Bladder microvascular endothelial cell (primary cell): ENCODE measurements at places on chromosomes 3 and 15. TPM values are rescaled to one million over a fixed set of nuclear protein-coding genes. Genes with fewer than 3 reads are reported as not detected.

The KBTBD13 gene
- total RNA-seq, result under 0.01 TPM in 1 of 2 replicates, not detected in the other

The FOXB1 gene
- total RNA-seq, result not detected in 2 replicates

The TMEM45A gene
- total RNA-seq, result 0.97 and 26.1 TPM in 2 replicates

The EBLN2 gene
- 3.7 and 9.6 TPM in 2 replicates for total RNA-seq

The ECE2 gene
- total RNA-seq, result not detected in 2 replicates

The TP63 gene
- total RNA-seq, result under 0.01 and 0.31 TPM in 2 replicates

The XIRP1 gene
- total RNA-seq, result not detected in 2 replicates

The TMC3 gene
- not detected in 2 replicates for total RNA-seq

The CCRL2 gene
- 2.5 and 6.3 TPM in 2 replicates for total RNA-seq

The CFAP161 gene
- total RNA-seq, result 0.19 and 0.65 TPM in 2 replicates

The ISLR gene
- 0.06 and 0.32 TPM in 2 replicates for total RNA-seq

The PCOLCE2 gene
- 0.49 and 0.50 TPM in 2 replicates for total RNA-seq

The SNAPC5 gene
- 18.1 and 31.6 TPM in 2 replicates for total RNA-seq

The PLSCR5 gene
- total RNA-seq, result not detected in 2 replicates

The CCDC174 gene
- 4.4 and 8.9 TPM in 2 replicates for total RNA-seq

The SGO1 gene
- total RNA-seq, result 4.0 and 4.2 TPM in 2 replicates

The TMEM158 gene
- under 0.01 and 0.44 TPM in 2 replicates for total RNA-seq

The EPHA6 gene
- total RNA-seq, result under 0.01 and 0.13 TPM in 2 replicates

The OR5K4 gene
- total RNA-seq, result not detected in 2 replicates

The SERINC4 gene
- total RNA-seq, result not detected in 2 replicates

The AMT gene
- 0.65 and 1.4 TPM in 2 replicates for total RNA-seq

The MORC1 gene
- not detected in 2 replicates for total RNA-seq

The TGM4 gene
- total RNA-seq, result 0.06 TPM in 1 of 2 replicates, not detected in the other

The FGF7 gene
- total RNA-seq, result not detected in 2 replicates

The CCR8 gene
- total RNA-seq, result not detected in 2 replicates

The IP6K2 gene
- total RNA-seq, result 28.7 and 62.6 TPM in 2 replicates

The STRIT1 gene
- total RNA-seq, result not detected in 2 replicates

The C2CD4A gene
- under 0.01 and 1.3 TPM in 2 replicates for total RNA-seq

The GP9 gene
- not detected in 2 replicates for total RNA-seq

The ANKRD34C gene
- total RNA-seq, result not detected in 2 replicates

The BLM gene
- 6.6 and 6.8 TPM in 2 replicates for total RNA-seq

The KNG1 gene
- total RNA-seq, result not detected in 2 replicates

The FEZF2 gene
- total RNA-seq, result not detected in 2 replicates

The AHSG gene
- total RNA-seq, result not detected in 2 replicates

The FBXO40 gene
- total RNA-seq, result under 0.01 TPM in 1 of 2 replicates, not detected in the other

The ALDH1L1 gene
- total RNA-seq, result under 0.01 TPM in 1 of 2 replicates, not detected in the other

The AQP9 gene
- not detected in 2 replicates for total RNA-seq

The CD276 gene
- total RNA-seq, result 21.9 and 82.4 TPM in 2 replicates

The C3orf85 gene
- total RNA-seq, result not detected in 2 replicates

The FBXW12 gene
- total RNA-seq, result not detected in 2 replicates

The CHST2 gene
- total RNA-seq, result 3.4 and 4.8 TPM in 2 replicates

The TNNC1 gene
- total RNA-seq, result 0.25 TPM in 1 of 2 replicates, not detected in the other

The GOLGA6B gene
- not detected in 2 replicates for total RNA-seq

The ZNF710 gene
- 6.6 and 12.0 TPM in 2 replicates for total RNA-seq

The HGD gene
- total RNA-seq, result 0.25 and 0.49 TPM in 2 replicates

The RBP2 gene
- total RNA-seq, result not detected in 2 replicates
